Spinal cord (tissue), 10 donors: ENCODE measurements at places on chromosomes 12 and 14. TPM values are rescaled to one million over a fixed set of nuclear protein-coding genes. Genes with fewer than 3 reads are reported as not detected.

- H3K27me3 ChIP-seq: no peaks in the 10 kb centered on the region
- H3K27ac ChIP-seq: no peak overlapping the region
- no peak overlapping the region for H3K4me3 ChIP-seq
- DNase-seq: no peak
- no peaks in the 10 kb centered on the region for H3K4me1 ChIP-seq
These were observed 425.7 kb downstream of the ATP23 start for GRCh38 chr12:58367041-58367440.

DNA sequence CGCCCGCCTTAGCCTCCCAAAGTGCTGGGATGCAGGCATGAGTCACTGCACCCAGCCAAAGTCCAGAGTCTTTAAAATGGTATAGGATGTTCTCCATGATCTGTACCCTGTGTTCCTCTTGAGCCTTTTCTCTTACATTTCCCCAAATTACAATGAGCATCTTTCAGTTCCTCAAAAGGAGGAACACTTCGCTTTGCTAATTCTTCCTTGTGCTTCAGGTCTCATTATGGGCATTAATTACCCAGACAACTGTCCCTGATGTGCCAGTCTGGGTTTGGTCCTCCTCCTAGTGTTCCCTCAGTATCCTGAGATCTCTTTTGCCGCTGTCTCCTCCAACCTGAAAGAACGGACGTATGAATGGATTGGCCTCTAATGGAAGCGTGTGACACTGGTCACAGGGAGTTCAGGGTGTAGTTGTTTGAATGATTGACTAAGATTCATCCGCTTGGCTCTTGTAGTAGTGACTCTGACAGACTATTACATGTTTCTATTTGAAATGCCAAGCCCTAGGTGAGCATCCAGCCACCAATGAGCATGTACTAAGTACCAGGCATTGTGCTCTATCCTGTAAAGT lies 8.2 kb downstream of the PRKCH start:
- H3K36me3 ChIP-seq: no peaks in the 10 kb centered on the region
- H3K27ac ChIP-seq: no peak overlapping the region
- H3K27me3 ChIP-seq: no peaks in the 10 kb centered on the region
- H3K4me1 ChIP-seq: no peaks in the 10 kb centered on the region
- no peak overlapping the region for H3K4me3 ChIP-seq
- DNase-seq: no peak

- no peaks in the 10 kb centered on the region for H3K27me3 ChIP-seq
- H3K36me3 ChIP-seq: no peaks in the 10 kb centered on the region
- no peak overlapping the region for H3K4me3 ChIP-seq
- H3K27ac ChIP-seq: no peak overlapping the region
- no peaks in the 10 kb centered on the region for H3K4me1 ChIP-seq
- no peak for DNase-seq
These were observed 38.6 kb upstream of the KRR1 start for GRCh38 chr12:75549989-75550388.

GRCh38 chr12:114140576-114140975 lies 174.5 kb upstream of the RBM19 start:
- no peak overlapping the region for H3K27ac ChIP-seq
- no peaks in the 10 kb centered on the region for H3K36me3 ChIP-seq
- no peaks in the 10 kb centered on the region for H3K27me3 ChIP-seq
- H3K4me3 ChIP-seq: no peak overlapping the region
- H3K4me1 ChIP-seq: no peaks in the 10 kb centered on the region

GRCh38 chr14:100015251-100015655 lies 50.0 kb upstream of the EVL start:
- H3K27ac ChIP-seq: no peak overlapping the region
- H3K4me1 ChIP-seq: peaks cover 13% of the 10 kb centered on the region
- H3K36me3 ChIP-seq: no peaks in the 10 kb centered on the region
- DNase-seq: no peak
- H3K4me3 ChIP-seq: no peak overlapping the region

DNA sequence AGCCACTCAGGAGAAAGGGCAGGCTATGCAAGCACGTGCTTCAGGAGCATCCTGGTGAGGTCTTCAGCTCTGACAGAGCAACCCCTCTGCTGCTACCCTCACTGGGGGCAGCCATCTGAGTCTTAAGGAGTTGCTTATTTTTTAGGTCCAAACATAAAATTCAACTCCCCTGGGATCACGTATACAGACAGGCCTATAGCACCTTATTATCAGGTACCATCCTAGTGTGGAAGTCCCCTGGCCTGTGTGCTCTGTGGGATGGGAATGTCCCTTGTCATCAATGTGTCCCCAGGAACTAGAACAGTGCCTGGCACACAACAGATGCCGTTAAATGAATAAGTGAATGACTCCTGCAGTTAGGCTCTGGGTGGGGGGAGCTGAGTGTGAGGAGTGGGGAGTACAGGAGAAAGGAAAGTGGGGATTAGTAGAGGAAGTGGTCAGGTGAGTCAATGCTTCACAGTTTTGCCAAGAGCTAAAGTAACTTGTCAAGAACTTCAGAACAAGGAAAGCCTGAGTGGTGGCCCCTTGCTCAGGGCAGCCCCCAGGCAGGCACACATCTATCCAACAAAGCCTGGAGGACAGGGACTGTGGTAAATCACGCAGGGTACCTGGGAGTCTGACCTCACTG lies 33.5 kb downstream of the DAD1 start:
- H3K4me1 ChIP-seq: peaks cover 17% of the 10 kb centered on the region
- no peak for DNase-seq
- H3K27me3 ChIP-seq: no peaks in the 10 kb centered on the region
- H3K27ac ChIP-seq: no peak overlapping the region
- H3K36me3 ChIP-seq: no peaks in the 10 kb centered on the region

Gene PRR4
- total RNA-seq: 11.8 TPM

Gene INSM2
- 1.5 TPM for total RNA-seq

Gene SLC35F4
- 2.4 TPM for total RNA-seq

Gene SERPINA9
- not detected for total RNA-seq
